ENCODE measurements at places on chromosomes 2 and 18.

GRCh38 chr18:55116863-55117262, 157.6 kb upstream of the CCDC68 start:
- DNase-seq, result no peak

DNA sequence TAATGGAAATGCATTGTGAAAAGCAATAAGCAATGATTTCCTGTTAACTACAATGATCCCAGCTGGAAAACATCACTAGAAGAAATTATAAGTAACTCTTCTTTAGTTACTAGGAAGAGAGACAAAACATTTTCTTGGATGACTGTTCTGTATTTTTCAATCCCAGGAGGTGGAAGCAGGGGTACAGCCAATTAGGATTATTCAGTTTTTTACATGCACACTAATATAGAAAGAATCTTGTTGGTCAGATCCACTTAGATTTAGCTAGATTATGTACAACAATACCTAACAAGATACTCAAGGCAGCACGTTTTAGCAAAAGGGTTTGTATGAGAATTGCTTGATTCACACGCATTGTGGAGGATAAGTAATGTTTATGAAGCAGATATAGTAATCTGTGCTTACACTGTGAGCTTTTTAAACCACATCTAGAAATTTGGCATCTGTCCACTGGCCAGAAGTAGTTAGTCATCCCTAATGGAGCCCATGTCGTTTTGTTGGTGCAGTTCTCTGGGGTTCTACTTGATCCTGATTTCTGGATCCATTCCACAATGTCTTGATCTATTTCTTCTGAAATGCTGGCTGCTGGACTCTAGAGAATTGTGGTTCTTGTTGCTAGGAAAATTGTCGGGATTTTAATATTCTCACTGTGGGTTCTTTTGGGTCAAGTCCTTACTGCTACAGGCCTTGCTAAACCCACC, 199.7 kb downstream of the ADCYAP1 start:
- DNase-seq, result no peak

DNA sequence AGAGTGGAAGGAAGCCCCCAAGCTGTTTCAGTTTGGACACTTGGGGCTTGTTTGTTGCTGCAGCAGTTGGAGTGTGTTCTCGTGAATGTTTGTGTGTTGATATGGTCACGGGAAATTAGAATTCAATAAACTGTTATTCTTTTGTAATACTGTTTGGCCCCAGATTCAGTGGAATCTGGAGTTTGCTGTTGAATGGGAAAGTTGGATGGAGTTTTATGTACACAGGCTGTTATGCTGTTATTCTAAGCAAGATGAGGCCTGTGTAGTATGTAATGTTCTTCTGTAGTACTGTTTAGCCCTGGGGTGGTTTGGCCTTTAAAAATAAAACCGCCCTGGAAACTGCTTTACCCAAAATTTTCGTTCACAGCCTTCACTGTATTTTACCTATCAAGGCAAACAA, 810.4 kb upstream of the HS6ST1 start:
- DNase-seq, result no peak

DNA sequence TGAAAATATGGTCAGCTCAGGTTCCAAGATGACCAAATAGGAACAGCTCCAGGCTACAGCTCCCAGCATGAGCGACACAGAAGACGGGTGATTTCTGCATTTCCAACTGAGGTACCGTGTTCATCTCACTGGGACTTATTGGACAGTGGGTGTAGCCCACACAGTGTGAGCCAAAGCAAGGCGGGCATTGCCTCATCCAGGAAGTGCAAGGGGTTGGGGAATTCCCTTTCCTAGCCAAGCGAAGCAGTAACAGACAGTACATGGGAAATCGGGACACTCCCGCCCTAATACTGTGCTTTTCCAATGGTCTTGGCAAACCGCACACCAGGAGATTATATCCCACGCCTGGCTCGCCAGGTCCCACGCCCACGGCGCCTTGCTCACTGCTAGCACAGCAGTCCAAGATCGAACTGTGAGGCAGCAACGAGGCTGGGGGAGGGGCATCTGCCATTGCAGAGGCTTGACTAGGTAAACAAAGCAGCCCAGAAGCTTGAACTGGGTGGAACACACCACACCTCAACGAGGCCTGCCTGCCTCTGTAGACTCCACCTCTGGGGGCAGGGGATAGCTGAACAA, 57.5 kb downstream of the WDPCP start:
- DNase-seq, result no peak

DNA sequence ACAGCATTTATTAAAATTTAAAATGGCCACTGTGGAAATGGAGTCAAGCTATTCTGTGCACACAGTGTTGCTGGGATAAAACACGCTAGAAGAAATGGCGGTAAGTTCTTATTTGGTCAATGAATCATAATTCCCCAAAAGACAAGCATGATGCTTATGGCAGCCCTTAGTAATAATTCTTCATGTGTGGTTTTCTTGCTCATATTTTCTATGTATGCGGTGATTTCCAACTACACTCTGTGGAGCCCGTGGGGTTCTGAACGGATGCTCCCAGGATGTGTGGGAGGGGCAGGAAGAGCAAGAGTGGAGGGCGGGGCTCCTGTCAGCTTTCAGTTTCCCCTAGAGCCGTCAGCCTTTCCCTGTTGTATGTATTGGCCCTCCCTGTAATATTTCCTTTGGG, 91.7 kb upstream of the RMDN2 start:
- DNase-seq, result no peak

DNA sequence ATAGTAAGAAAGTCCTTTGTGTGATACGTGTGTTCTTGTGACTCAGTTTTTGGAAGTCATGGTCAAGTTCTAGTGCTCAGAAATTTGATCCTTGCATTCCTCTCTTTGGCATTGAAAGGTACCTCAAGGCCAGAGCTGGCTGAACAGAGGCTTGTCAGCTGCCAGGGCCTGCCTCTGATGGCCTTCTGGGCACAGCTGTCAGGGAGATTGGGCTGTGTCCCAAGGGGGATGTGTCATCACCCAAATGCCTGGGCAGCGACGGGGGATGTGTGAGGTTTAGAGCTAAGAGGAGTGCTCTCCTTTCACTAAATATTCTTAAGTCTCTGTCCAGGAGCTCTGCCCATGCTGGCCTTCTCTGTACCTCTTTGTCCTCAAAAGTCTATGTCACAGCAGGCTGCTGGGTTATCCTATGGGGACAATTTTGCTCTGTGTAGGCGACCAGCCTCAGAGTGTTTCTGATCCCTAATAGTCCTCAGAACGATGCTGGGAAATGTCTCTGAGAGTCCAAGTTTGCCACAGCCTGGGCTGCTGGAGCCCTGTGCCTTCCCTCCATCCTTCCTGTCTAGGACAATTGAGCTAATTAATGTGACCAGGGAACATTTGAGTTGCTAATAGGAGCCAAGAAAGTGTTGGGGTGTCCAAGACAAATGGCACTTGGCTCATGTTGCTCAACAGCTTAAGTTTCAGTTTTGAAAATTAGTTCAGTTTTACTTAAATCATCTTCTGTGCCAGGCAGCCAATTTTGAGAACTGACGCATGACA, 115.4 kb upstream of the ZNF521 start:
- no peak for DNase-seq

- no peak for DNase-seq
These were observed 636.0 kb downstream of the NR4A2 start for GRCh38 chr2:155696571-155696970.

DNA sequence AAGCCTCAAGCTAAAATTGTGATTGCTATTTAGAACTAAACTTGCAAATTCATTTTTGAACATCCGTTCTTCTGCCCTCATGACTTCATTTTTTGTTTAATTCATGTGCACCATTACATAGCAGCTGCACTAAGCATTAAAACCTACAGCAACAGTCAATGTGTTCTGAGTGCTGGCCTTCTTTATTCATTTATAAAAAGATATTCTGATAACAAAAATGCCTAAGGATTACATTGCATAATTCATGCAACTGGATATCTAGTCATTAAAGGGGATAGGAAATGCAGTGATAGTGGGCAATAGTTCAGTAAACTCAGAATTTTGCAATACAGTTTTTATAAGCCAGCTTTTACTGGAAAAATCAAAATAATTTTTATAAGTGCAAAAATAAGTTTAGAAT, 294.4 kb upstream of the EPC2 start:
- DNase-seq, result no peak

- DNase-seq, result no peak
These were observed 114.8 kb downstream of the ZNF516 start for GRCh38 chr18:76380127-76380729.

GRCh38 chr2:115364093-115364492, 921.7 kb downstream of the DPP10 start:
- no peak for DNase-seq

- DNase-seq, result no peak
These were observed 16.7 kb upstream of the MRPL33 start for GRCh38 chr2:27754831-27755230.

- no peak for DNase-seq
These were observed 24.8 kb downstream of the NOP58 start for GRCh38 chr2:202290316-202290715.

- peak; percentile 82 for DNase-seq
These were observed 207.9 kb downstream of the ARL4C start for GRCh38 chr2:234288974-234289455.

GRCh38 chr18:63302636-63303405, 16.7 kb downstream of the BCL2 start:
- DNase-seq, result no peak

GRCh38 chr2:122565364-122565763, 809.9 kb downstream of the TSN start:
- DNase-seq, result peak; percentile 7

DNA sequence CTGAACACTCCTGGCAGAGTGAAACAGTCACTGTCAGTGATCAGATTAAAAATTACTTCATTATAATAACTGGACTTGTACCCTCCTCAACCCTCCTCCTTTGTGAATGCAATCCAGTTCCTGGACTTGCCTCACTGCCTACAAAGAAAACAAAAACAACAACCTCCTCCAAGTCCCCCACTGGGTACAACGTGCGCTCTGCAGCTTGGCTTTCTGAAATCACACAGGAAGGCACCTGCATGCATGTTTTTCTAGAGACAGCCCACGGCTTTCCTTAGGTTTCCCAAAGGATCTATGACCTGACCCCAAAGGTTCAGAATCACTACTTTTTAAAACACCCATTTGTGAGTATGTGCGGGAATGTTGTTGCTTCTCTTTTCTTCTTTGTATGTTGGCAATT, 61.4 kb upstream of the TUBA3E start:
- DNase-seq, result no peak

DNA sequence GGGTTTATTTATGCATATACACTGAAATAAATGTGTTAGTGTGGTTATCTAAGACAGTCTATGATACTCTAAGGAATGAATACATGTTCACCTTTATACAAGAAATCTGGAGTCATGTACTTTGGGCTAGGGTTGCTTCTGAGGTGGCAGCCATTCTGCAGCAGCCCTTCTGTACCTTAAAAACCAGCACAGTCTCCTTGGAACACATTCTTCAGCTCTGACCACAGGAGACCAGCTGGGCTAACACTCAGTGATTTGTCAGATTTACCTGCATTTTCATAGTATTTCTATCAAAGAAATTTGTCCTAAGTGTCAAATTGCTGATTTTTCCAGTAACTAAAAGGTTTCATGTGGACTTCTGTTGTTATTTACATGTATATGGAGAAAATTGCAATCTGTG, 167.7 kb downstream of the CAMKMT start:
- no peak for DNase-seq

- DNase-seq, result no peak
These were observed 58.1 kb upstream of the RALBP1 start for GRCh38 chr18:9417073-9417851.

DNA sequence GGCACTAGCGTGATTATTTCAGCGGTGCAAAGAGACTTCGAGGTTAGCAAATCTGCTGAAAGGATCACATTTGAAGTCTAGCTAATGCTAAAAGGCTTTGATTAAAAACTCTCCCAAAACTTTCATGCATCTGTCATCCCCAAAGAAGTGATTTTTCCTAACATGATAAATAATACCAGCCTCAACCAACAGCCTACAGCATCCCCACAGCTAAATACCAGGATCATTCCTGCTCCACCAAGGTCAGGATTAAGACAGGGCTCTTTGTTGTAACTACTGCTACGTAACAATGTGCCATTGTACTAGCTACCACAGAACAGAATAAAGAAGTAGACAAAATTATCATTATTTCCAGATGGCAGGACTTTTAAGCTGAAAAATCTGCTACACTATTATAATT, 1.6 kb downstream of the OR6B3 start:
- DNase-seq, result peak; percentile 87

DNA sequence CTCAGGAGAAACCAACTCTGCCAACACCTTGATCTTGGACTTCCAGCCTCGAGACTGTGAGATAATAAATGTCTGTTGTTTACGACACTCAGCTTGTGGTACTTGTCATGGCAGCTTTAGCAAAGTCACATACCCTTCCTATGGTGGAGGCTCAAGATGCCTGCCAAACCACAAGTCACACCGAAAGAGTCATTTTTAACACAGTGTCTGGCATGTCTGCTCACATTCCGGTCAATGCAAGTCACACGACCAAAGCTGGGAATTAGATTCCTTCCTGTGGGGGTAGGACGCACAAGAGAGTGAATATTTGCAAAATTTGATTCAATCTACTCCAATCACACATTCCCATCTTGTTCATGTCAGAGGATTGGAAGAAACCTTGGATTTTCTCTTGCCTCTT, 24.6 kb downstream of the KCNE4 start:
- DNase-seq, result no peak

DNA sequence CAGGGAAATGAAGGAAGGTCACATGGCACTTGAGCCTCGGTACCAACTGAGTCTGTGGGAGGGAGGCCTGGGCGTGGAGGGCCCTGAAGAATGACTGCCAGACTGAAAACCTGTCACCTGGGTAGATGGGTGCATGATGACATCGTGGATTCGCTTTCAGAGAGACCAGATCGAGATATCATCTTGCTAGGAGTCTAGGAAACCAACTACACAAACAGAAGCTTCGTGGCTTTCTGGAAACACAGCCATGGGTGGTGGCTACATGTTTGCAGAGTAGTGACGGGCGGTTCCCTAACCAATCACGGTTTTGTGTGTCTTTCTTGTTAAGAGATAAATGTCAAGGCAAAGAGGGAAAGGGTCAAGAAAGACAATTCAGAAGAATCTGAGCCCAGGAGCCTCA, 155.0 kb downstream of the EIPR1 start:
- DNase-seq, result no peak

DNA sequence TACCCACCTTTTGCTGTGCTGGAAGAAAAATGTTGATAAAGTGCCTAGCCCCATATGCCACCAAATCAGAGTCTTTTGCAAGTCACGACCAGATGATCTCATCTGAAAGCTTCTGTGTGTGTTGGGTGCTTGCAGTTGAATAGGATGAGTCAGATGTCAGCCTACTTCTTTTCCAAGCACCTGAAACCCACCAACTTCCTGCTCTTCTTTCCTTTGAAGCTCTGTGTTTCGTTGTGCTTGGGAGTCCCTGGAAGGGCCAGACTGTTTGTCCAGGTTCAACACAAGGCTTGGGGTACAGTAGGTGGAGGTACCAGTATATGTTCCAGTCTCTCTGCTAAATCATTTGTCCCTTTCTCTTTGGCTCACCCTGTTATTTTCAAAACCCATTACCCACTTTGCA, 36.8 kb upstream of the LCLAT1 start:
- peak; percentile 63 for DNase-seq

- DNase-seq, result peak; percentile 39
These were observed 29.6 kb downstream of the DOK1 start for GRCh38 chr2:74584088-74584645.

GRCh38 chr18:8478166-8478967, 130.9 kb upstream of the RAB12 start:
- DNase-seq, result peak; percentile 65

- peak; percentile 50 for DNase-seq
These were observed 34.7 kb upstream of the MAP2 start for GRCh38 chr2:209389171-209389618.

GRCh38 chr2:19020144-19021099, 338.0 kb downstream of the OSR1 start:
- no peak for DNase-seq
